ENCODE measurements at places on chromosomes 4 and X.

DNA sequence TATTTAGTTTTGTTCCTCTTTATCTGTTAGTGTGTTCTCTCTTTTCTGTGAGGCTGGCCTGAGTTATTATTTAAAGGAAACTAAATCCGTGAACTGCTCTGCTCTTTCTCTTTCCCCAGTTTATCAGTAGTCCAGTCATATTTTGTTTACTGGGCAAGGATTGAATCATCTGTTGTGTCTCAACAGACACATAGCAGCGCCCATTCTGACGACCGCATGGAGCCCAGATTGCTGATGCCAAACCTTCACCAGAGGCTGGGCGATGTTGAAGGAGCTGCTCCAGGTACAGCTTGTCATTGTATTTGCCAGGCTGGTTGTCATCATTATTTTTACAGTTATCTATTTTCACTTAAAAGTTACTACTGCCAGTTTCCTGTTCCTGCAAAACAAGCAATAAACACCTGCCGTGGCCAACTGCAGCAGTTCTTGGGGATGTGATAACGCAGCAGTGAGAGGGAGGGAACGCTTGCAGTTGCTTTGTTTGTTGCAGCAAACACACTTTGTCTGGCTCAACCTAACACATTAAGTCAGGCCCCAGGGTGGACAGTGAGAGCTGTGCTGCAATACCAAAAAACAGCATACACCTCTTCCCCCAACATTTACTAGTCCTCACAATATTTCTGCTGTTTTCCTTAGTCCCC, 10.1 kb downstream of the REELD1 start:
- DNase-seq, result no peak

- DNase-seq, result no peak
Measured at GRCh38 chr4:184294606-184295133, 77.0 kb upstream of the ENPP6 start.

- no peak for DNase-seq
Measured at GRCh38 chr4:158884280-158884679, 115.5 kb downstream of the FNIP2 start.

DNA sequence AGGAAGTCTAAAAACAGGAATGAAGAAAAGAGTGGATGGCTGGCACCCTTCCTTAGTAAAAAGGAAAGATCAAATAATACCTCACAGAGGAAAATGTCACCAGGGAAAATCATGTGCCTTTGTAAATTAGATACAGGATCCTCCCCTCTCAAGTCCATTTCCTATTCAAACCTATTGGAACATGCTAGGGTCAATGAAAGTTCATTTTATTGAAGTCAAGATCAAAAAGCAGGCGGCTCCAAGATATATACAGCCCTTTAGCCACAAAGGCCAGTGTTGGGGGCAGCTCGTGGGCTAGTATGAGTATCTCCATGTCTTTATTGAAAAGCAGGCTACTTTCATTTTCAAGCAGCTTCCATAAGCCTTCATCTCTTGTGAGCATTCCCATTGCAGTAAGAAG, 141.1 kb downstream of the QDPR start:
- no peak for DNase-seq

- no peak for DNase-seq
Measured at GRCh38 chr4:173478201-173478912, 51.7 kb downstream of the HAND2 start.

- DNase-seq, result no peak
Measured at GRCh38 chrX:107571296-107571998, 56.9 kb upstream of the PRPS1 start.

- no peak for DNase-seq
Measured at GRCh38 chrX:40018041-40018440, 79.7 kb downstream of the BCOR start.

- DNase-seq, result no peak
Measured at GRCh38 chr4:16027114-16027513, 56.7 kb downstream of the PROM1 start.

GRCh38 chr4:138961129-138961528, 54.5 kb upstream of the NOCT start:
- no peak for DNase-seq

DNA sequence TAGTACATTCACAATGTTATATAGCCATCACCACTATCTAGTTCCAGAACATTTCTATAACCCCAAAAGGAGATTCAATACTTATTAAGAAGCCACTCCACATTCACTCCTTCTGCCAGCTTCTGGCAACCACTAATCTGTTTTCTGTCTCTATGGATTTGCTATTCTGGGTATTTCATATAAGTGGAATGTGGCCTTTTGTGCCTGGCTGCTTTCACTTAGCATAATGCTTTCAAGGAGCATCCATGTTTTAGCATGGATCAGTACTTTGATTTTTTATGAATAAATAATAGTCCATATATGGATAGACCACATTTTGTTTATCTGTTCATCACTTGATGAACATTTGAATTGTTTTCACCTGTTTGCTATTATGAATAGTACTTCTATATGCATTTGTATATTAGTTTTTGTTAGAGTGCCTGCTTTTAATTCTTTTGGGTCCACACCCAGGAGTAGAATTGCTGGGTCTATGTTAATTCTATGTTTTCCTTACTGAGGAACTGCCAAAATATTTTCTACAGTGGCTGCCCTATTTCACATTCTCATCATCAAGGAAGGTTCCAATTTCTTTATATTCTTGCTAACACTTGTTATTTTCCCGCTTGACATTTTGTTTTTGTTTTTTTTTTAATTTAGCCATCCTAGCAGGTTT, 16.6 kb upstream of the SMIM9 start:
- no peak for DNase-seq

DNA sequence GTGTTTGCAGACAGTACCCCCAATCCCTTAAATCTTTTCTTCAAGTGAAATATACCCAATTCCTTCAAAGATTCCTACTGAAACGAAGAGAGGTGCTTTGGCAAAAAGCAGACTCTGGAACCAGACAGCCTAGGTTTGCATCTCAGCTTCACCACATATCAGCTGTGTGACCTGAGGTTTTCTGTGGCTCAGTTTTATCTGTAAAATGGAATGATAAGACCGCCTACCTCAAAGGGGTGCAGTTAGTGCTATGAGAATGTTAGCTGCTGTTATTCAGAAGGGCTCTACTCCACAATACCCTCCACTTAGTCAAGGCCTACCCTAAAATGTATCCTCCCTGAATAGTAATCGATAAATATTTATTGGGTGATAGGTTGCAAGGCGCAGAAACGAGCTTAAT, 664 bp downstream of the PIR start:
- no peak for DNase-seq

GRCh38 chr4:169153481-169154087, 117.2 kb downstream of the SH3RF1 start:
- DNase-seq, result no peak

DNA sequence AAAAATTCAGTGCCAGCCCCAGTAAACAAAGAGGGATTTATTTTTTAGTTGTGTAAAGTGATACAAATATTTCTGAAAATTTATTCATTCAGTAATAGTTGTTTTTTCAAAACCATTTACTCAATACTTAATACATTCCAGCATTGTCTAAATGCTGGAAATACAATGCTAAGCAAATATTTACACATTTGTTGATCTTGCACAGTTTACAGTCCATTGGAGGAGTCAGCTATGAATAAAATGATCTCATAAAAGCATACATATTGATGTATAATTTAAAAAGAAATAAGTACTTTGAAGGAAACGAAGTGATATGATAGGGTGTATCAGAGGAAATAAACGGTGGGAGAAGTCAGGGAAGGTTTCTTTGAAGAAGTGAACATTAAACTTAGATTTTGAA, 1942.1 kb upstream of the ADGRL3 start:
- DNase-seq, result no peak

DNA sequence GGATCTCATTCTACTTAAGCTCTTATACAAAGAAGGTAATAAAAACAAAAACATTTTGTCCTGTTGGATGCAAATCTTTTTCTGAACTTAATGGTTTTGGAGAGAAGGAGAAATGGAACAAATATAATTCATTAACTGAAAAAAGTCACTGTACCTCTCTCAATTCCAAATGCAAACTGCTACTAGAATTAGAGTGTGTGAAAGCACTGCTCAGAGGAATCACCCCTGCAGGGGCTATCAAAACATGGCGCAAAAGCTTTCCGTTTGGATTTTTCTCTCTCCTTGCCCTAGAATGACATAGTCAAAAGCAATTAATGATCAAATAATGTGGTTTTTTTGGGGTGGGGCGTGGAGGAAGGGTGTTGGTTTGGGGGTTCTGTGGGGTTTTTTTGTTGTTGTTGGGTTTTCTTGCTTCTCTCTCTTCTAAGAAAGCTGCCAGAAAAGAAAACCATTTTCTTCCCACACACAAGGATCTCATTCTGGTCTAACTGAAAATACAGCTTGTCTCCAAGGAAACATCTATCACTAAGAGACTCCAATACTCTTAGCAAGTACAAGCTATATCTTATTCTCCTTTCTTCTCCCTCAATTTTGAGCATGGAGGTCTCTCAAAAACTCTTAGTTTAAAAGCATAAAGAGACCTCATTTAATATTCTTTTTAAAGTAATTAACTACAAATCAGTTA, 41.6 kb downstream of the USP46 start:
- DNase-seq, result no peak

DNA sequence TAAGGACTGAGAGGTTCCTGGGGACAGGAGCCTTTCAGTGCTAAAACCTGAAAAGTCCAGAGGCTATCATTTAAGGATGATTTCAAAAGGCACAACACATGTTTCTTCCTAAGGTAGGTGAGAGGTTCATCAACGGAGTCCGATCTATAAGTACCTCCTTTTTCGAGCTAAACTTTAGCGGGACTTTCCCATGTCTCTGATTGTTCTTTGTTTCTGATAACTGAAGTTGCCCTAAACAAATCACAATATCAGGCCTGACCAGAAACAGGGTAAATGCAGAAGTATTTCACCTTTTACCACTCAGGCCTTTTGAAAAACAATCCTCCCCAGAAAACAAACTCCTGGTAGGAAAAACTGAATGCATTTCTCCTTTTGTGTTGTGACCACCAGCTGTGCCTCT, 17.6 kb downstream of the PIR start:
- no peak for DNase-seq

DNA sequence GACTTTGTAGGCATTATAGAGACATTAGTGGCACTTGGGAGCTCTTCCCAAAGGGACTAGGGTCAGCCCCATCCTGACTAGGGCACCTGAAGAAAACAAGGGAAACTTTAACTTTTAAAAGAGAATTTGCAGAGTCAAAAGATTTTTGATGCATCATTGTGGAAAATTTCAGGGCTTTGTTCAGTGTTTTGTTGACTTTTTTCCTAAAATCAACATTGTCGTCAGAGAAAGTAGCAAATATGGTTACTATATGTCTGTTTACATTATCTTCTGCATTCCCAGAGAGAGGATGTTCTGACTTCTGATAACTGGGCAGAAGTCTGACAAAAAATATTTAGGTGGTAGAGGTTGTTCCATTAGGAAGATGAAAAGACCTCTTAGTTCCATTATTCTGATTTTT, 51.9 kb downstream of the LUZP4 start:
- DNase-seq, result no peak

DNA sequence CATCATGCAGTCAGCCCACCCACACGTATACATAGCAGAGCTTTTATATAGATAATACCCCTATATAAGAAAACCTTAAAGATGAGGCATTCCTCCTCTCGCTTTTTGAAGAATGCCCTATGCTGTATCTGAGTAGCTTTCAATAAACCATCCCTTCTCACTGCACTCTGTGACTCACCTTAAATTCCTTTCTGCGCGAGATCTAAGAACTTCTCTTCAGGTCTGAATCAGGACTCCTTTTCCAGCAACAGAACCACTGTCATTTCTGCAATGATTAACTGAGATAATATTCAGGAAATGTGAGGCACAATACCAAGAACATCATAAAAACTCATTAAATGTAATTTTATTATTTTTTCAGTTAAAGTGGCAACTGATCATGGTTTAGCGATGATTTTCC, 76.4 kb upstream of the DCLK2 start:
- no peak for DNase-seq

GRCh38 chrX:104325213-104325585, 70.5 kb upstream of the ESX1 start:
- DNase-seq, result no peak

GRCh38 chr4:86975927-86976326, 41.1 kb downstream of the AFF1 start:
- no peak for DNase-seq

GRCh38 chrX:111047575-111047974, 48.4 kb upstream of the PAK3 start:
- no peak for DNase-seq

GRCh38 chrX:30253257-30253656, 6.3 kb downstream of the MAGEB1 start:
- DNase-seq, result no peak

DNA sequence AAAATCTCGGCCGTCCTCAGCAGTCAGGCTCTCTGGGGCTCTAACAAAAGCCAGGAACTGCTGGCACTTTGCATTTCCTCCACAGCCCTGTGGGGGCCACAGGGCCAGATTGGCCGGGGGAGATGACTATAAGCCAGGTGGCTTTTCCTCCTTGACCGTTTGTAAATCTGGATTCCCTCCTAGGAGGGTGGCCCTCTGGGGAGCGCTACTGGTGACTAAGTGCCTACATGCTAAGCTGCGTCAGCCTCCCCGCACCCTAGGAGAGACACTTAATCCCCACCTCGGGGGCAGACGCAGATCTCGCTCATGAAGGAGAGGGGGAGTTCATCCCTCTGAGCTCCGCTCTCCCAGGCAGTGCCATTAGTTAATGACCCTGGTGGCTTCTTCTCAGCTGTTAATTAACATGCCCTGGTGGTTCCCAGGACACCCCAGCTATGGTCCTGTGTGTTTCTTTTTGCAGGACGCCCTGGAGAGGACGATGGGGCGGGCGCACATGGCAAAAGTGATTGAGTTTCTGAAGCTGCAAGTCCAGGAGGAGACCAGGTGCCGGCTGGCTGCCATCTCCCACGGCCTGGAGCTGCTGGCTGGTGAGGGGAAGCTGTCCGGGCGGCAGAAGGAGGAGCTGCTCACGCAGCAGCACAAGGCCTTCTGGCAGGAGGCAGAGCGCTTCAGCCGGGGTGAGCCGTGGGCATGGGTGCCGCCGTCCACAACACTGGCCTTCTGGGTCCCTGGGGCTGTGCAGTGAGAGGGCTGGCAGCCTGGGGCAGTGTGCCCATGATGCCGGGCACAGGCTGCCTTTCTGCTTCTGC, 41.6 kb downstream of the EVC start:
- DNase-seq, result no peak

- no peak for DNase-seq
Measured at GRCh38 chr4:8748236-8748575, 123.4 kb downstream of the HMX1 start.

DNA sequence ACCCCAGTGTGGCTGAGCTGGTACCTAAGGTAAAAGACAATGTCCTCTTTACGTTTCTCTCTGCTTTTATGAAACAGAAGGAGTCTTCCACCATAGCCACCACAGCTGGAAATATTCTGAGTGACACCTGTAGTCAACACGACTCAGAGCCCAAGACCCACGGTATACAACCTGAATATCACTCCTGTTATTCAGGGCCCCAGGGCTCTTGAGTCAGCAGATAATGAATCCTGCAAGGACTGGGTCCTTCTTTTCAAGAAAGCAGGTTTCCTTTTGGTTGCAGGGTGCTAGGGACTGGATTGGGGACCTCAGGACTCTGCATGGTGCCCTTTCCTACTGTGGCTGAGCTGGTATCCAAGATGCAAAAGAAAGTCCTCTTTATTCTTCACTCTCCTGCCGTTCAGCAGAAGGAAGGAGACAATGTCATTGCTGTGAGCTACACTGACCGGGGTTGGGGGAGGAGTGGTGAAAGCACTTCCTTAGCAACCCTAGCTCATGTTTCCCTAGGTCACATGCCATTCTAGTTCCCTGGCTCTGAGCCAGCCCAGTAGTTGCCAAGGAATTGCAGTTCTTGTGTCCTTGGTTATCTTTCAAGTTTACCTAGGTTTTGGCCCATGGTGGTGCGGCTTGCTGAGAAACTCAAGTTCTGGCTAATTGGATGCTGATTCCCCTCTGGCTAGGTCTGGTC, 23.7 kb upstream of the UNC5C start:
- no peak for DNase-seq

GRCh38 chrX:8037593-8038348, 110.6 kb upstream of the PNPLA4 start:
- no peak for DNase-seq
